Breast epithelium (tissue), 4 donors: ENCODE measurements at places on chromosomes 13 and 19.

- no peak overlapping the region for H3K4me3 ChIP-seq
- H3K27me3 ChIP-seq = no peaks in the 10 kb centered on the region
- DNase-seq = no peak
- H3K36me3 ChIP-seq = no peaks in the 10 kb centered on the region
- H3K27ac ChIP-seq = no peak overlapping the region
These were observed 33.5 kb upstream of the TM9SF2 start for GRCh38 chr13:99467764-99468163.

GRCh38 chr13:105406551-105406950, 1128.9 kb downstream of the EFNB2 start:
- no peaks in the 10 kb centered on the region for H3K4me1 ChIP-seq
- H3K4me3 ChIP-seq = no peak overlapping the region
- DNase-seq = no peak
- no peaks in the 10 kb centered on the region for H3K27me3 ChIP-seq

DNA sequence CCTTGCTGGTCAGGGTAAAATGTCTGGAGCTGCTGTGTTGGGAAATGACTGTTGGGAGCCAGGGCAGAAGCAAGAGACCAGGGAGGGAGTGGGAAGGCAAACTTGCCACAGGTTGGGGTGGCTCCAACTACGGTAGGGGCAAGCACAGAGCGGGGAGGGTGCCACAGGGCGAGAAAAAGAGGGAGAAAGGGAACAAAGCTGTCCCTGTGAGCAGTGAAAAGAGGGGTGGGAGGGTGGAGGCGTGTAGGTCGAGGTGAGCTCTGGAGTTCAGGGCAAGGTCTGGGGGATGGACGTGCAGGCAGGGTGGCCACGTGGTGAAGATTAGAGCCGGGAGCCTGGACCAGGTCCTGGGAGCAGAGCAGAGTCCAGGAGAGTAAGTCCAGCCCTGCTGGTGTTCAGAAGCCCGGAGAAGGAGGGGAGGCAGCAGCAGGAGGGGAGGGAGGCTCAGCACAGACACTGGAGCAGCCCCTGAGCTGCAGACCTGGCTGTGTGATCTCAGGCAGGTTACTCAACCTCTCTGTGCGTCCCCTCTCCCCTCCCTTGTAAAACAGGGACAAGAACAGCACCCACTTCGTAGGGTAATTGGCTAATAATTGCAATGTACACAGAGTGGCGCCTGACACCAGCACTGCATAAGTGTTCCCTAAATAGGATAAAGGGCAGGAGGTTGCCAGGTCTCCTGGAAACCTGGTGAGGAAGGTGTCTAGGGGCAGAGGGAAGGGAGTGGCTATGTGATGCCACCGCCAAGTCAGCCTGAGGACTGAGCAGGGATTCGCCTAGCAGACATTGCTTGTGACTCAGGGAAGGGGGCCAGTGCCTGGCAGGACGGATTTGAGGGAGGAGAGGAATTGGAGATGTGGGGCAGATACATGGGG, 3.2 kb upstream of the POLR2E start:
- H3K27ac ChIP-seq = peak overlapping the region; percentile 97
- no peaks in the 10 kb centered on the region for H3K36me3 ChIP-seq
- DNase-seq = no peak

DNA sequence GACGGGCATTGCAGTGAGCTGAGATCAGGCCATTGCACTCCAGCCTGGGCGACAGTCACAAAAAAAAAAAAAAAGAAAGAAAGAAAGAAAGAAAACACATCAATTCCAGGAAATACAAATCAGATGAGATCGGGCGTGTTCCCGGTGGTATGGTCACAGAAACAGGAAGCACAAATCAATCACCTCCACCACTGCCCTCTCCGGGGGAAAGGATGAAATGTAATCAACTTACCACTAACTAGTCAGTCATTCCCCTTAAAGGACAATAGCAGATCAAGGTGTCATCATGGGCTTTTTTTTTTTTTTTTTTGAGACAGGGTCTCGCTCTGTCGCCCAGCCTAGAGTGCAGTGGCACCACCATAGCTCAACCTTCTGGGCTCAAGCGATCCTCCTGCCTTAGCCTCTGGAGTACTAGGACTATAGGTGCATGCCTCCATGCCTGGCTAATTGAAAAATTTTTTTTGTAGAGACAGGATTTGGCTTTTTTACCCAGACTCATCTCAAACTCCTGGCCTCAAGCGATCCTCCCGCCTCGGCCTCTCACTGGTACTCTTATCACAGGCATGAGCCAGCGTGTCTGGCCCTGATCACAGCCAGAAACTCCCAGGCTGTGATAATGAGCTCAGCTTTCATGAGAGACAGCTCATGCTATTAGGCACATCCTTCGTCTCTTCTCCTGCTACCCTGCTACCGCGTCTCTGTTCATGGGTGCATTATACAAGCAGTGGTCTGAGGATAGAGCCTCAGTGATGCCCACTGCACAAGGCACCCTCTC, 6.8 kb upstream of the DPRX start:
- no peaks in the 10 kb centered on the region for H3K27me3 ChIP-seq
- H3K4me1 ChIP-seq = no peaks in the 10 kb centered on the region
- no peak overlapping the region for H3K27ac ChIP-seq
- DNase-seq = no peak
- no peak overlapping the region for H3K4me3 ChIP-seq

GRCh38 chr19:50252111-50252886, 48.9 kb downstream of the MYH14 start:
- H3K4me1 ChIP-seq = no peaks in the 10 kb centered on the region
- H3K27me3 ChIP-seq = no peaks in the 10 kb centered on the region
- H3K36me3 ChIP-seq = no peaks in the 10 kb centered on the region
- DNase-seq = no peak

GRCh38 chr13:46168341-46168740, 13.6 kb downstream of the LCP1 start:
- DNase-seq = peak; percentile 58
- peak overlapping the region; percentile 25 for H3K27ac ChIP-seq
- no peak overlapping the region for H3K4me3 ChIP-seq
- H3K4me1 ChIP-seq = no peaks in the 10 kb centered on the region
- H3K36me3 ChIP-seq = no peaks in the 10 kb centered on the region

DNA sequence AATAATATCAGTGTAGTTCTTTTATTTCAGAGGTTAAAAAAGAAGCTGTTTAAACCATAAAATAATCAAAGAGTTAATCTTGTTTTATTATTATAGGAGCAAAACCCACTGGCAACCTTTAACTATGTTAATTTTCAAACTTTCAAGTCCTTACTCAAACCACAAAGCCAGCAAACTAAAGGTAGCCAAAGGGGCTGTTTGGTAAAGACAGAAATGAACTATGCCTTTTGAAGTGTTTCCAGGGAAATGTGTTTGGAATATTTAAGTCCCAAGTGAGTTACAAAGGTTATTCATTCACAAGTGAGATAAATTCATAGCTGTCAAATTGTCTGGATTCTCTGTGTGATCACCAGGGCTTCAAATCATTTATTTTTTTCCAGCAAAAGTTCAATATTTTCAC, 264.7 kb downstream of the MZT1 start:
- no peaks in the 10 kb centered on the region for H3K27me3 ChIP-seq
- no peaks in the 10 kb centered on the region for H3K36me3 ChIP-seq
- H3K4me3 ChIP-seq = no peak overlapping the region
- no peak overlapping the region for H3K27ac ChIP-seq
- DNase-seq = no peak
- no peaks in the 10 kb centered on the region for H3K4me1 ChIP-seq

DNA sequence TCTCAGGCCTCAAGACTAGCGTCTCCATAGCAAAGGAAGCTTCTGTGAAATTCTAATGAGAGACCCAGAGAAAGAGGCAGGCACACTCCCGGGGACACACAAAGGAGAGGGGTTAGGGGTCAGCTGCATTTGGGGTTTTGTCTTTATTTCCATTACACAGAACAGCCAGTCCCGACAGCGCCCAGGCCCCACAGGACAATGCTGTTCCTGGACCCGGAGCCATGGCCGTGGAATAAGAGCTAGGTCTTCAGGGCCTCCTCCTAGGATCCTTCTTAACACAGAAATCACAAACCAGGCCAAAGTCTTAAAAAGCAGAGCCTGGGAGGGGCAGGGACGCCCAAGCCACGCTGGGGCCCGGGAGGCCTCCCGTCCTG, 22.8 kb downstream of the KCTD15 start:
- peak overlapping the region; percentile 67 for H3K4me3 ChIP-seq
- no peaks in the 10 kb centered on the region for H3K27me3 ChIP-seq
- H3K36me3 ChIP-seq = no peaks in the 10 kb centered on the region
- no peak for DNase-seq
- no peaks in the 10 kb centered on the region for H3K4me1 ChIP-seq

GRCh38 chr13:96223231-96223630, 133.3 kb downstream of the HS6ST3 start:
- no peak overlapping the region for H3K4me3 ChIP-seq
- DNase-seq = no peak
- no peaks in the 10 kb centered on the region for H3K36me3 ChIP-seq

DNA sequence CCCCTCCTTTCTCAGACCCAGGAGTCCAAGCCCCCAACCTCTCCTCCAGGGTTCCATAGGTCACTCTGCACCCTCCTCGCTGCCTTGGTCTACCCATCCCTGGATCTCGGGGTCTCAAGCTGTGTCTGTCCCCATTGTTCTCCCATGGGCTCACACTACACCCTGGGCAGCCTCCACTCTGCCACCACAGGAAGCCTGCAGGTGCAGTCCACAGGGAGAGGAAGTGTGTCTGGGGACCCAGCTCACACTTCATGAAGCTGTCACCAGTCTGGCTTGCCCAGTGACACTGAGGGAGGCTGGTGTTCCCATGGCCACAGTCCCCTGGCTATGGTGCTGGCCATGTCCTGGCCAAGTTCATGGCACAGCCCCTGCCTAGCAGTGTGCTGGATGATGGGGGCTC, 5.3 kb downstream of the NECTIN2 start:
- peak overlapping the region; percentile 68 for H3K27ac ChIP-seq
- no peak for DNase-seq
- H3K4me1 ChIP-seq = peaks cover 5% of the 10 kb centered on the region
- no peaks in the 10 kb centered on the region for H3K27me3 ChIP-seq

DNA sequence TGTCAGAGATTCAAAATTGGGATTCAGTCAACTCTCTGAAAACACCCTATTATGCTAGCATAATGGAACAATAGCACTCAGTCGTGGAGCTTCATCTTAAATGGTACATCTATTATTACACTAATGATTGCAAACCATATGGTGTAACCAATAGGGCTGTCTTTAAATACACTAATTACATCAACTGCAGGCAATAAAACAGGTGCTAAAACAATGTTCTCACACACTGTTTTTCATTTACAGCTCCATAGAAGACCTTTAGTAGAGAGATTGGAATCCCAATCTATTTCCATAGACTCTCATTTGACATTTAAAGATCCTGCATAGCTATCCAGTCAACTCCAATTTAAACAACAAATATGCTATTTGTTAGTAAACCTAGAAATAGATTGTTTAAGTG, 1917.4 kb downstream of the OLFM4 start:
- H3K27me3 ChIP-seq = no peaks in the 10 kb centered on the region
- no peak overlapping the region for H3K27ac ChIP-seq
- H3K4me1 ChIP-seq = no peaks in the 10 kb centered on the region
- H3K36me3 ChIP-seq = no peaks in the 10 kb centered on the region

DNA sequence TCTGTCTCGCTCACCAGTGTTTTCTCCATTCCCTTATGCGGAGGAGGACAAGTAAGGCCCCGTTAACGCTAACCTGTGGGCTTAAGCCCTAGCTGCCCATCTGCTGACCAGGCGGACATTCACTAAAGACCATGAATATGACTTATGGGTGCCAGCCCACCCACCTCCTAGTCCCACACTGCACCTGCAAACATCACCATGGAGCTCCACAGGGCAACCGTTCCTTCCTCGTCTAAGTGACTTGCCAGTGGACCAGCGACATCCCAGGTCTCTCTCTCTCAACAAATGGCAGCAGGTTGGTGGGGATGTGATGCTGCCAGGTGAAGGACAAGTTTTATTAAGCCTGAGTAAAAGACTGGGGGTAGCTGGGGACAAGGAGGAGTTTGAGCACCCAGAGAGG, 55.2 kb downstream of the CCDC70 start:
- no peaks in the 10 kb centered on the region for H3K4me1 ChIP-seq
- H3K36me3 ChIP-seq = no peaks in the 10 kb centered on the region
- no peaks in the 10 kb centered on the region for H3K27me3 ChIP-seq
- no peak overlapping the region for H3K4me3 ChIP-seq
- H3K27ac ChIP-seq = no peak overlapping the region

GRCh38 chr13:101817898-101818297, 365.4 kb downstream of the ITGBL1 start:
- H3K4me1 ChIP-seq = no peaks in the 10 kb centered on the region
- H3K27me3 ChIP-seq = no peaks in the 10 kb centered on the region
- no peak for DNase-seq
- no peak overlapping the region for H3K27ac ChIP-seq

DNA sequence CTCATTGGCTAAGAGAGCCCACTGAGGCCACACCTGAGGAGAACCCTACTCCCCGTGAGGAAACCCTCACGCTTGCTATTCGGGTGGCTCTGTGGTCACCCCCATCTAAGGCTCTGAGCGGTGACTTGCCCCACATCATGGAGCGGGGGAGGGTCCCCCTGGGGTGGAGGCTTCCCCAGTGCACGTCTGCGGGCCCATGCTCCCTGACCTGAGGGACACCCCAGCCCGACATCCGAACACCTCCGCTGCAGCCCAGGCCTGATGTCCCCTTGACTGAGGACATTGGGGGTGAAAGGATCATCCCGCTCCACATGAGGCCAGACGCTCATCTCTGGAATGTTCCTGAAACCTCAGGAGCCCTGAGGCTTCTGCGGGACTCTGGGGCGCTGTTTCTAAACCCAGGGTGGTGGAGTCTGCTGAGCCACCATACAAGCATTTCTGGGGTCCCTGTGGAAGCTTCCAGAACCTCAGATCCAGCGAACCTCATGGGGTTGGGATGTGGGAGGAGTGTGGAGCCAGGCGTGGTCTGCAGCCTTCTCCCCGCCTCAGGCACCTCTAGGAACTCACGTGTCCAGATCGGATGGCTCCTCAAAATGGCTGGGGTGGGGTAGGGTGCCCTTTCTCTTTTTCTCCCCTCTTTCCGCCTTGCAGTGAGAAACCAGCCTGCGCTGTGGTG, 19.9 kb downstream of the TMED1 start:
- no peaks in the 10 kb centered on the region for H3K4me1 ChIP-seq
- no peaks in the 10 kb centered on the region for H3K36me3 ChIP-seq
- no peak for DNase-seq
- peak overlapping the region; percentile 78 for H3K27ac ChIP-seq
- H3K4me3 ChIP-seq = peak overlapping the region; percentile 51
- H3K27me3 ChIP-seq = no peaks in the 10 kb centered on the region

DNA sequence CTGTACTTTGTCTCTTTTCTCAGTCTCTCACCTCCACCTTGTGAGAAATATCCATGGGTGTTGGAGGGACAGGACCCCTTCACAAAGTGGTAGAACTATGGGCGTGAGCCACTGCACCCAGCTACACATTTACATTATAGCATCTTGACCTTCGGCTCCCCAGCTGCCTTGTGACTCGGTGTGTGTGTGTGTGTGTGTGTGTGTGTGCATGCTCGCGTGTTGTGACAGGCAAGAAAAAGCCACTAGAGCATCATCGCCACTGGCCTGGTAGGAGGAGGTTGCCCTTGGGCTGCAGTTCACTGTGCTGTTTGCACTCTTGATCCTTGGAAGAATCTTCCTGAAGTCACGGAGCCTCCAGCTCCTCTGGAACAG, 13.7 kb upstream of the ZNF888 start:
- DNase-seq = no peak
- no peaks in the 10 kb centered on the region for H3K27me3 ChIP-seq
- no peak overlapping the region for H3K27ac ChIP-seq
- no peaks in the 10 kb centered on the region for H3K36me3 ChIP-seq
